ENCODE measurements at places on chromosomes 12 and 14.

DNA sequence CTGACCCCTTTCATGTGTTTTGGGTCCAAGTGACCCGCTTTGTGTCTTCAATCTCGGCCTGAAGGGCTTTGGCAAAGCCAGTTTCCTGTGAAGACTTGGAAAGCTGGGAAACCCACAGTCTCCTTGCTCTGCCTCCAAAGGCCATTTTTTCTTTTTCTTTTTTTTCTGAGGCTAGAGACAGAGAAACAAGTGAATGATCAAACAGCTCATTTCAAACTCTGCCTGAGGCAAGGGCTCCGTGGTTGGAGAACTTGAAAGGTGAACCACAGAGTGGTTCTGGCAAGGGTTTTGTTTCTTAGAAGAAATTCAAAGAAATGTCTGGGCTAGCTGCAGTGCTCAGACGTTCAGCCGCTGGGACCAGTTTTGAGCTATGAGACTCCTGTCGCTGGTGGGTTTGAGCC is 62.7 kb downstream of the ERH start:
- no peak for DNase-seq

DNA sequence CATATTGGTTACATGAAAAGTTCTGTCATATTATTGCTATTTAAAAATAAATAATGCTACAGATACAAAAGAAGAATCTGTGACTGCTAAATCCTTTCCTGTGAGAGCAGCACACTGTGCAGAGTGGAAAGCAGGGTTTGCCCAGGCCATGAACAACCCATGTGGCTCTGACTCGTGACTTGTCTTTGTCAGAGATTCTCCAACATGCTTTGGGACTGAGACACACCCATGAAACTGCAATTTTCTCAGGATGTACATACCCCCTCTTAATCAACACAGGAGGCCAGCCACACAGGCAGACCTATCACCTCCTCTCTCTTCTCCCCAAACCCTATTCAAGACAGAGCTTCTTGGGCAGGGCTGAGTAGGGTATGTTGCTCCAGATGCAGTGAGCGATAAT is 96.8 kb upstream of the NTF3 start:
- no peak for DNase-seq

- no peak for DNase-seq
Measured at GRCh38 chr12:93803424-93803807, 126.2 kb downstream of the CRADD start.

- DNase-seq = no peak
Measured at GRCh38 chr14:73427516-73428264, 30.7 kb downstream of the NUMB start.

- no peak for DNase-seq
Measured at GRCh38 chr12:44795970-44796369, 80.1 kb downstream of the NELL2 start.

All from activated B cell treated with CpG ODN at 0.5 μM for 24 hours (primary cell).